ENCODE measurements at places on chromosomes 11 and 22.

- no peak for DNase-seq
These were observed 54.6 kb downstream of the SLC36A4 start for GRCh38 chr11:93143186-93143585.

DNA sequence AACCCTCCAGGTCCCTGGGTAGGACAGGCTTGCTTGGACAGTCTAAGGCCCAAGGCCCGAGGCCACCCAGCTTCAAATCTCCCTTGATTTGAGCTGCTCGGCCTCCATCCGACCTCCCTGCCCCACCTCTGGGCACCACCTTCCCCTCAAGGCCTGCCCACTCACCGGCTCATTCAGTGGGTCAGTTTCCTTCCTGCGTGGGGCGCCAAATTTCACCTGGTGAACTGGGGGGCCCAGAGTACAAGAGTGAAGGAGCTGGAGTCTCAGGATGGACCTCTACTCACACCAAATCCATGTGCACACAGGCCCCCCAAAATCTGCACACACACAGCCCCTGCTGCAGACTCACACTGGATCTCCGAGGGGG lies 3.8 kb downstream of the MAP4K2 start:
- no peak for DNase-seq

GRCh38 chr22:20238536-20238900 lies 29.6 kb downstream of the RTN4R start:
- peak; percentile 49 for DNase-seq

GRCh38 chr22:35719212-35719875 lies 1.7 kb downstream of the APOL5 start:
- no peak for DNase-seq

DNA sequence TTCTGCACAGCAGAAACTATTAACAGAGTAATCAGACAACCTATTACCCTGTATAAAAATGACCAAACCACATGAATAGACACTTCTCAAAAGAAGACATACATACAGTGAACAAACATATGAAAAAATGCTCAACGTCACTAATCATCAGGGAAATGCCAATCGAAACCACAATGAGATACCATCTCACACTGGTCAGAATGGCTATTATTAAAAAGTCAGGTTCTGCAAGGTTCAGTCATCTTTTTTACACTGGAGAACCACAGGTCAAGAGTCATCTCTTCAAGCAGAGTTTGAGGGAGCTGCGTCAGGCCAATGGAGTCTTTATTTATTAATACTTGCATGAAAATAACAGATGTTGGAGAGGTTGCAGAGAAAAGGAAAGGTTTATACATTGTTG lies 40.4 kb downstream of the RCN1 start:
- no peak for DNase-seq

DNA sequence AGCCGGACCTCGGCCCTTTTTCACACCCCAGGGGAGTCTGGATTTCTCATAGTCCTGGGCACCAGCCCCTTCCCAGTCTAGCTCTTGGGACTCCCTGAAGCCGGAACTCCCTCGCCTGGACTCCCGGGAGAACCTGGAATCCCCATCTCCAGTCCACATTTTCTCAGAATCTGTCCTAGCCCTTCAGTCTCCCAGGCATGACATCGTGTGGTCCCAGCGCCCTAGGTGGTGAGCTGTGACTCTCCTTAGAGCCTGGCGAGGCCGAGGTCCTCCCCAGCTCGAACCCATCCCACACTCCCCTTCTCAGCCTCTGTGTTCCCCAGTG lies 673 bp upstream of the DUSP18 start:
- no peak for DNase-seq

GRCh38 chr11:123451183-123451781 lies 21.2 kb downstream of the GRAMD1B start:
- no peak for DNase-seq

GRCh38 chr11:115958089-115959000 lies 454.1 kb upstream of the CADM1 start:
- no peak for DNase-seq

GRCh38 chr11:45094958-45095690 lies 51.3 kb upstream of the PRDM11 start:
- no peak for DNase-seq

DNA sequence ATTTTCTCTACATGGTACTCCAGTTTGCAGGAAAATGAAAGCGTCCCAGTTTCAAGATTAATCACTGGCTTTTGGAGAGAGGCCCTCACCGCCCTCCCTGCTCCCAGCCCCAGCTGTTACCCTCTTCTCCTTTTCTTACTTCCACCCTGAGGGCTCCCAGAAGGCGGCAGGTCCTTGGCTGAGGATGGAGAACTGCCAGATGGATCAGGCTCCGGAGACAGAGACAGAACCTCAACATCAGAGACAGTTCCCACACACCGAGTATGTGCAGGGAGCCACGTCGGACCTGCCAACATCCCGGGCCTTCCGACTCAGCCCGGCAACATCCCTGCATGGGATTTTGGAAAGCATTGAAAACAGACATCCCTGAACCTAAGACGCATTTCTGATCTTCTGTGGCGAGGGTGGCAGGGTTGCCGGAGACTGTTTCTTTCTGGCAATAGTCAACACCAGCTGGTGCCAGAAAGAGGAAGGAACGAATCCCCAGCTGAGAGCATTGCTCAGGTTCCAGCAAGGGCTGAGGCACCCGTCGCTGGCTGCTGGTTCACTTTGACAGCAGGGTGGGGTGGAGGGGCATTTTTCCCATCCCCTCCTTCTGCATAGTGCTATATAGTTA lies 467.1 kb downstream of the MIAT start:
- no peak for DNase-seq

DNA sequence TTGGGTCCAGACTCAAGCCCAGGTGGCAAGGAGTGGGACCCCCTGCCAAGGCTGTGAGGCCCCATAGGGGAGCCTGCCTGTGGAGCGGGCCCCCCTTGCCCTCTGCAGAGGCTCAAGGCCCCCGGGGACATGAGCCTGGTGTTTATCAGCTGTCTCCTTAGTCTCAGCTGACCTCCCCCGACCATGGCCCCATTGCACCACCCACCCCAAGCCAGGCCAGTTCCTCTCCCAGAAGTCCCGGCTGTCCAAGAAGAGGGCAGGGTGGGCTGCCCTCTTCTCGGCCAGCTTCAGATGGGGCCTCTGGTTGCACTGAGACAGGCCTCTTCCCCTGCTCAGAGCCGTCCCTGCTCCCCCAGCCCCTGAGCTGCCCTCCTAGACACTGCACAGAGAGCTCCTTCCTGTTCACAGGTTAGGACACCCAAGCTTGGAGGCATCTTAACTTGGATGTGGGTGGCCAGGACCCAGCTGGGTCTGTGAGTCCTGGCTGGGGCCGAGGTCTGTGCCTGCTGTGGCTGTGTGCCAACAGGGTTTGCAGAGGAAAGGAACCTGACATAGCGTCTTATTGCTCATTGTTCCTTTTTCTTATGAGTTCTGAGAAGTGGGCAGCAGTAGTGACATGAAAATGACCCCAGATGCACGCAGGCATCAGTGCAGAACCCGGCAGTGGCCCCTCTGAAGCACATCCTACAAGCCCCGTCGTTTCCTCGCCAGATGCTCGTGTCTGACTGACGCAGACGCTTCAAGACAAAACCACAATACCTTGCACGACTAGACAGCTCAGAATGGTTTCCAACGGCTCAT lies 5.4 kb downstream of the TRABD start:
- DNase-seq = peak; percentile 77

DNA sequence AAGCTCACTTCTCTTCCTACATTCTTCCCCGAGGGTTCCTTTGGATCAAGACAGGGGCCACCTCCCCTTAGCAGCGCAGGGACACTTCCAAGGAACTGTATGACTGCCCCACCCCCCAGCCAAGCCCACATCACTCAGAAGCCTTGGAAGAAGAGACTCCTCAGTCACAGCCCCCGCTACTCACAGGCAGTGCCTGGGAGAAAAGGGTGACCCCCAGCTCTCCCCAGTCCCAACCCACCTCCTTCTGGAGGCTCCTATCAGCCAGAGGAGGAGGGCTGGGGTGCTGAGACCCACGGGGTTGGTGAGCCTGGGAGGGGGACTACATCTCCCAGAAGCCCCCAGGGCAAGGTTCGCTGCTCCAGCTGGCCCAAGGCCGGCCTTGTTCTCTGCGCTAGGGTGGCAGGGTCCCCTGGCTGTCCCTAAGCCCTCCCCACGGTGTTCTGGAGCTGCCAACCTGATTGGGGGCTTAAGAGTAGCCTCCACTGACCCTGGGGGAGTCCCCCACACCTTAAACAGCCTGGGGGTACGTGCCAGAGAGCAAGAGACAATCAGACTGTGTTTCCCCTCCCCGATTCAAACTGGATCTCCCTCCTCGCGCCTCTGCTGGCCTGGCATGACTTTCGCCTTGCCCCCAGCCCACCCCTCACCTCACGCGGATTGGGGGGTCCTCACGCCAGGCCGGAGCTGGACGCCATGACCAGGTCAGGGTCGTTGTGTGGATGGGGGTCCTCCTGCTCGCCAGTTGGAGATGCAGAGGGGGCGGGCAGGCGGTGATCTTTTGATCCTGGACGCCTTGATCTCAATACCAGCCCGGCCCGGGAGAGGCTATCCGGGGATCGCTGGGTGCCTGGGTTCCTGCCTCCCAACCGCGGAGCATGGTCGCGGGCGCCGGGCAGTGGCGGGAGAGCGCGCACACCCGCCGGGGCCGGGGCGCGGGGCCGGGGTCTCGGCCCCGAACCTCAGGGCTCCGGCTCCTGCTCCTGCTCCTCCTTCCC lies 838 bp downstream of the BCL9L start:
- DNase-seq = peak; percentile 54

GRCh38 chr11:58770627-58771457 lies 39.1 kb upstream of the GLYAT start:
- peak; percentile 7 for DNase-seq

DNA sequence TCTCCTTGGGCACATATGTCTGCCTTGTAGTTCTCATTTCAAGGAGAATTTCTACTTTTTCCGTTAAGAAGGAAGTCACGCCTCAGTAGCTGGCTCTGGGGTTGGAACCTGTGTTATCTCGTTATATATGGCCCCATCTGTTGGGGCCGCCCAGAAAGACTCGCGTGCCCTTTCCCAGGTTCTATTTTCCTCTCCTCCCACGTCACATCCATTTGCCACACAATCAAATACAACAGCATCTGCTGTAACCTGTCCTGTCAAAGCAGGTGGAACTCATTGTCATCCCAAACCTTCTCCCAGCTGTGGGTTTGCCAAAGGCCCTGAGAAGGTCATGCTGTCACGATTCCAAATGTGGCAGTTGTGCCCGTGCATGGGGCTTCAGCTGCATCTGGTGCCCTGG lies 213.1 kb upstream of the ZBED5 start:
- no peak for DNase-seq

GRCh38 chr22:46045459-46046298 lies 68.7 kb upstream of the WNT7B start:
- DNase-seq = no peak

GRCh38 chr11:93922830-93923229 lies 72.4 kb upstream of the VSTM5 start:
- no peak for DNase-seq

- no peak for DNase-seq
These were observed 14.7 kb upstream of the CHRNA10 start for GRCh38 chr11:3685923-3686322.

- no peak for DNase-seq
These were observed 4.1 kb upstream of the C11orf24 start for GRCh38 chr11:68275721-68276507.

DNA sequence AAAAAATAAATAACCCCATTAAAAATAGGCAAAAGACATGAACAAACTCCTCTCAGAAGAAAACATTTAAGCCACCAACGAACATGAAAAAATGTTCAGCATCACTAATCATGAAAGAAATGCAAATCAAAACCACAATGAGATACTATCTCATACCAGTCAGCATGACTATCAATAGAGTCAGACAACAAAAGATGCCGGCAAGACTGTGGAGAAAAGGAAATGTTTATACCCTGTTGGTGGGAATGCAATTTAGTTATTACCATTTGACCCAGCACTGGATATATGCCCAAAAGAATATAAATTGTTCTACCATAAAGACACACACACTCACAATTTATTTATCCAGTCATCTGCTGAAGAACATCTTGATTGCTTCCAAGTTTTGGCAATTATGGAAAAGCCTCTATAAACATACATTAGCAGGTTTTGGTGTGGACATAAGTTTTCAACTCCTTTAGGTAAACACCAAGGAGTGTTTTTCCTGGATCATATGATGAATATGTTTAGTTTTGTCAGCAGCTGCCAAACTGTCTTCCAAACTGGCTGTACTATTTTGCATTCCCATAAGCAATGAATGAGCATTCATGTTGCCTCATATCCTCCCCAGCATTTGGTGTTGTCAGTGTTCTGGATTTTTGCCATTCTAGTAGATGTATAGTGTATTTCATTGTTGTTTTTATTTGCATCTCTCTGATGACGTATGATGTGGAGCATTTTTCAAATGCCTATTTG lies 28.0 kb downstream of the OR8D1 start:
- DNase-seq = no peak

GRCh38 chr11:19394525-19395016 lies 153.8 kb upstream of the E2F8 start:
- DNase-seq = no peak

DNA sequence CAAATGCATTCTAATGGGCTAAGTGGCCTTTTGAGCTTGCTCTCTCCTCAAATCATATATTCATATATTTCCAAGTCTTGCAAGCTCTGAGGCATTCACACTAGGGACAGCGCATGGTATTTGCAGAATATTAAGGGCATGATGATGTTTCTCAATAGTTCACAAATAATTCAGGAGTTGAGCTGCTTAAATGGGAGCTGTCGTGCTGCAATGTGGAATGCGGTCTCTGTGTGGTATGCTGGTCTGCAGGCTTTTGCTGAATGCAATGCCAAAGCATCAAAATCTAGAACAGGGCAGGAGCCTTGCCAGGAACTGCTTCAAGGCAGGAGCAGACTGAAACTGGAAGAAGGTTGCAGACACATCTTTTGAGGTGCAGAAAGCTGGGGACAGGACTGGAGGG lies 1060.0 kb downstream of the TBC1D22A start:
- no peak for DNase-seq

- DNase-seq = no peak
These were observed 10.1 kb downstream of the MUC2 start for GRCh38 chr11:1084561-1085439.

GRCh38 chr11:21430537-21430936 lies 761.2 kb downstream of the NELL1 start:
- no peak for DNase-seq

DNA sequence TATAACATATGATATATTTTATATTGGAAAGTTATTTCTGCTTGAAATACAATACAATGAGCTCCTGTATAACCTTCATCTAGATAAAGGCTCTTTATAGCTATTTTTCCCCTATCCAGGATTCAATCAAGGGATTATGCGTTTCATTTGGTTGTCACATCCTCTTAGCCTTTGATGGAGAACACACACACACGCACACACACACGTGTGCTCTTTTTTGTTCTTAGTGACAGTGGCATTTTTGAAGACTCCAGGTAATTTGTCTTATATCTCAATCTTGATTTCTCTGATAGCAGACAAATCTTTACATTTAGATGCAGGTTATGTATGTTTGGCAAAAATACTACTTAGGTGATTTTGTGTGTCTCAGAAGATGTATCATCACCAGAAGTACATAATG lies 144.2 kb upstream of the CEP126 start:
- no peak for DNase-seq

- DNase-seq = no peak
These were observed 4.8 kb downstream of the POU2F3 start for GRCh38 chr11:120244476-120245365.

- DNase-seq = no peak
These were observed 5.2 kb upstream of the AMOTL1 start for GRCh38 chr11:94762995-94763394.

Measured in stimulated activated CD4-positive, alpha-beta T cell treated with anti-CD3 and anti-CD28 coated beads, Interleukin-4, amount 100 ng/mL, for 24 hours (primary cell).